ENCODE measurements at places on chromosomes 2 and 18.

GRCh38 chr18:58100154-58100553 is 56.1 kb downstream of the NEDD4L start:
- no peak for DNase-seq

GRCh38 chr18:7429831-7430230 is 137.3 kb upstream of the PTPRM start:
- no peak for DNase-seq

- no peak for DNase-seq
These were observed 3.1 kb downstream of the PSMD1 start for GRCh38 chr2:231059756-231060155.

GRCh38 chr18:22670914-22671313 is 253.2 kb upstream of the CTAGE1 start:
- DNase-seq, result no peak

DNA sequence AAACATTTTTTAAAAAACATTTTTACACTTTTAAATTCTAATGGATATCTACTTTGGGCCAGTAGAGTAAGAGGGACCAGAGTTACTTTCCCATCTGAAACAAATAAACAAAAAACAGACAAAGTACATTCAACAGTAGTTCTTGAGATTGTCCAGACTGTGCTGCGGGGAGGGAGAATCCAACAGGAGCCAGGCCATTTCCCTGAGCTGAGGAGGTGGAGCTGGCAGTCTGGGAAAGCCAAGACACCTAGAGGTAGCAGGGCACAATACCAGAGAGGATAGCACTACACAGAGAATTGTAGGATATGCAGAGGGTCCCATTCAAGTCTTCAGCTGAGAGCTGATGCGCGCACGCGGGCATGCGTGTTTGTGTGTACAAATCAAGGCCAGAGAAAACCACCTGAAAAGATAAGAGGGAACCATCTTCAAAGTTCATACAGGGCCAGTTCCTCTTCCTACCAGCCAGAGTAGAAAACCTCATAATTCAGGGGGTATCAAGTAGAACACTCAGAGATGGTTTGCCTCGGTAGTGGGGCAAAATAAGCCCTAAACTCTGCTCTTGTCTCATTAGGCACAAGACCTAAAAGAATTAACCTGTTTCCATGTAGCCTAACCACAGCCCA is 44.0 kb downstream of the PTRHD1 start:
- no peak for DNase-seq

- DNase-seq, result no peak
These were observed 67.2 kb upstream of the NPAS2 start for GRCh38 chr2:100752628-100753333.

DNA sequence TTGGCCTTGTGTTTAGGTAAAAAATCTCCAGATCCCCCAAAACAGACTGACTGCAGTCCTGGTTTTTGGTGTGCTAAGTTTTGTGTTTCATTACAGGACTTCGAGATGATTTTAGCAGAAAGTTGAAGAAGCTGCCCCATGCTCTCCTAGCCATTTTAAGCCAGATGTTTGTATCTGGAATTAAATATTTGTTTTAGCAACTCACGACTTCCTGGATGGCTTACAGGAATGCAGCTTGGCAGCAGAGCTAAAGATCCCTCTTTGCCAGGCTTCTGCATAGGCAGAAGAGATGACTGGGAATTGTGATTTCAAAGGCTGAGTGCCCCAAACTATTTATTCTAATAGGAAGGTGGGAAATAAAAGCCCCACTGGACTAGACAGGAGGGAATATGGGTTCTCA is 31.1 kb downstream of the ONECUT2 start:
- no peak for DNase-seq

DNA sequence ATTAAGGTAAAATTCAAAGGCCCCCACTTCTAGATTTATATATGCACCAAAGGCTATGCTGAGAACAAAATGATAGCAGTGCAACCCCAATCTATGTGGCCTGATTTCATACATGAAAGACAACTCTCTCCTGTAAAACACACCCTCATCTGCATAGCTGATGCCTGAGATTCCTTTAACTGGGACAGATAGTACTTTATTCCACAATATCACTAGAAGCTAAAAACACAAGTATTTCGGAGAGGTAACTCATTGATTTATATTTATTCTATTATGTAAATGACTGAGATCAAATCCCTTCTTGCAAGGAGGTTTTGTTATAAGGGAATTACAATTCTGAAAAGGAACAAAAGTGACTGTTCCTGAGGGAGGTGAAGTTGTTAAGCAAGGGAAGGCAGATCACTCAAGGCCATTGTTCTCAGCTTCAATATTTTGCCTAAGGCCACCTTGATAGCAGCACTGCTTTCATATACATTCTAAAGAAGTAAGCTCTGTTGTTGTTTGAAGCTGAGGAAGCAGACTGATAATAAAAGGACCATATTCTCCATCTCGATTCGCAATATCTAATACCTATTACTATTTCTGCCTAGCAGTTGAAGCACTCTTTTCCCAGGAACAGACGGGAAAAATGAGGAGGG is 471.0 kb upstream of the CDH7 start:
- DNase-seq, result no peak

GRCh38 chr2:220521551-220521950 is 894.1 kb downstream of the SLC4A3 start:
- no peak for DNase-seq

DNA sequence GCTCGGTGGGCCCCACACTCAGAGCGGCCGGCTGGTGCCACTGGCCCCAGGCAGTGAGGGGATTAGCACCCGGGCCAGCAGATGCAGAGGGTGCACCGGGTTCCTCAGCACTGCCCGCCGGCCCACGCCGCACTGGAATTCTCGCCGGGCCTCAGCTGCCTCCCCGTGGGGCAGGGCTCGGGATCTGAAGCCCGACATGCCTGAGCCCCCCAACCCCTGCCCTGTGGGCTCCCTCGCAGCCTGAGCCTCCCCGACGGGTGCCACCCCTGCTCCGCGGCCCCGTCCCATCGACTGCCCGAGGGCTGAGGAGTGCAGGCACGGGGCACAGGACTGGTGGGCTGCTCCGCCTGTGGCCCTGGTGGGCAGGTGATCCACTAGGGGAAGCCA is 37.6 kb upstream of the TWSG1 start:
- DNase-seq, result no peak

- no peak for DNase-seq
These were observed 52.9 kb downstream of the OSBPL6 start for GRCh38 chr2:178247250-178247649.

- no peak for DNase-seq
These were observed 105.9 kb downstream of the SOX11 start for GRCh38 chr2:5798084-5798483.

DNA sequence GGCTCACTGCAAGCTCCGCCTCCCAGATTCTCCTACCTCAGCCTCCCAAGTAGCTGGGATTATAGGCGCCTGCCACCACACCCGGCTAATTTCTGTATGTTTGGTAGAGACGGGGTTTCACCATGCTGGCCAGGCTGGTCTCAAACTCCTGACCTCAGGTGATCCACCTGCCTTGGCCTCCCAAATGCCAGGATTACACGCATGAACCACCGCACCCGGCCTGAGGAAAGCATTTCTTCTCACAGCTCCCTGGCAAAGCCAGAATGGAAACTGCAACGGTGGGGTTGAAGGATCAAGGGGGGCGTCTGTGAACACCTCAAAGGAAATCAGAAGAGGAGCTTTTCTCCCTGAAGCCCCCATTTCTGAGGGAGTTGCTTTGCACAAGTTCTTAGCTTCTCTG is 11.2 kb upstream of the TEX51 start:
- no peak for DNase-seq

- DNase-seq, result no peak
These were observed 91.5 kb downstream of the CCBE1 start for GRCh38 chr18:59605633-59606192.

DNA sequence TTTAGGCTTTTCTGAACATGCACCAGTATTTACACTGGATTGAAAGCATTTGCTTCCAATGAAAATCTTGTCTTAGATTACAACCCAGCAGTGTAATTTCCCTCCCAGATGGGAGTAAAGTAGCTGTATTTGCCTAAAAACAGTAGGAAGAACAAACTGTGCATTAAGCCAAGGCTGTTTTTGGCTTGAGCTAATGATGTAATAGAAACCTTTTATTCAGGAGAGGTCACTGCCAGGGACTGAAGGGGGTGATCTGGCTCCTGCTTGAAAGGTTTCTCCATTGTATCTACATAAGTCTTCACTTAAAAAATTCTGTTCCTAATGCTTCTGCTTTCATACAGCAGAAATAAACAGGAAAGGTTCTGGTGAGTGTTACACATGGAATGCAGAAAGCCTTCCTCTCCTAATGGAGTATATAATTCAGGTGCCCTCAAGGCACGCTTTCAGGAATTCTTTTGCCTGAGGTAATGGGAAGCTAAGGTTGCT is 74.4 kb downstream of the MEIS1 start:
- DNase-seq, result no peak

DNA sequence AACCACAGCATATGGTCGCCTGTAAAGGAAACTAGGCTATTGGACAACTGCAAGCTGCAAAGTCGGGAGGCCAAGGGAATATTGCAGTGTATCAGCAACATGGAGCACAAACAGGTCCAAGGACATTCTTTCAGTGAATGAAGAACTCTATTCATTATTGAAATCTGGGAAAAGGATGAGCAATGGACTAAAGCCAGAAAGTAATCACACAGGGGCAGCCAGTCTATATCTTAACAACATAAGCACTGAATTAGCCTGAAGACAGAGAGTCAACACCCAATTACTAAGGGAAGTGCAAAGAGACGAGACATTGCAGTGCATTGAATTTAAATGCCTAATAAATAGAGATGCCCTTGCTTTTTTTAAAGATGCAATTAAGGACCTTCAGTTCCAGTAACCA is 615.5 kb upstream of the SETBP1 start:
- DNase-seq, result no peak

GRCh38 chr2:58923869-58924268 is 682.7 kb upstream of the FANCL start:
- no peak for DNase-seq

DNA sequence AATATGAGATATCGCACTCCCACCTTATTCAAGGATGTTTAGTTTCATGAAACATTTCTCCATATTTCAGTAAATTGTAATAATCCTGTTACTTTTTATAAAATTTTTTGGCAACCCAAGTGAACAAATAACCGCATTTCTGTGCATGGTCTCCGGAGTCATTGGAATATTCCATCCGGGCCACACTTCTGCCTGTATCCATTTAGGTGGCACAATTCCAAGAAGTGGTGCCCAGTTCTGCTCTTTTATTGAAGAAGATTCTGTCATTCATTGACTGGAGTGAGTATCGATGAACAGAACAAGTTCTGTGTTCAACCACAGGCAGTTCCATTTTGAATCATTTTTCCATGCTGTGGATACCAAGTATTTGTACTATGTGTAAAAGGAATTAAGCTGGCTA is 26.6 kb upstream of the ICOS start:
- no peak for DNase-seq

DNA sequence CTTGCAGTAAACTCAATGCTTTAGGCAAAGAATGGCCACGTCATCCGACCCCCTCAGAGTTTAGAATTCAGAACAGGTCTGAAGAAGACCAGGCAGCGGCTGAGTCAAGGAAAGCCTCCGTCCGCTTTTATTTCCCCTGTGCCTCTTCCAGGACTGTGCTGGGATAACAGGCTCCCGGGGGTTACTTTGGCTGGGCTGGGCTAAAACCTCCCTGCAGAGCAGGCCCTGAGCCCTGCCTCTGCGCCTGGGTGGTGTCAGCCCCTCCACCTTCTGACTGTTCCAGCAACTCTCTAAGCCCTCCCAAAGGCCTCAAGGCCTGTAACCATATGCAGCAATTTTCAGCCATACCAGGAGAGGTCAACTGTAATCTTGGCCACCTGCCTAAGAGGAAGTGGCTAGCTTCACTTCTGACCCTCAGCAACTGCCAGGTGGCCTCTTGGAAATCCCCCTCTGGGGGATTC is 166.5 kb downstream of the RPIA start:
- DNase-seq, result no peak

DNA sequence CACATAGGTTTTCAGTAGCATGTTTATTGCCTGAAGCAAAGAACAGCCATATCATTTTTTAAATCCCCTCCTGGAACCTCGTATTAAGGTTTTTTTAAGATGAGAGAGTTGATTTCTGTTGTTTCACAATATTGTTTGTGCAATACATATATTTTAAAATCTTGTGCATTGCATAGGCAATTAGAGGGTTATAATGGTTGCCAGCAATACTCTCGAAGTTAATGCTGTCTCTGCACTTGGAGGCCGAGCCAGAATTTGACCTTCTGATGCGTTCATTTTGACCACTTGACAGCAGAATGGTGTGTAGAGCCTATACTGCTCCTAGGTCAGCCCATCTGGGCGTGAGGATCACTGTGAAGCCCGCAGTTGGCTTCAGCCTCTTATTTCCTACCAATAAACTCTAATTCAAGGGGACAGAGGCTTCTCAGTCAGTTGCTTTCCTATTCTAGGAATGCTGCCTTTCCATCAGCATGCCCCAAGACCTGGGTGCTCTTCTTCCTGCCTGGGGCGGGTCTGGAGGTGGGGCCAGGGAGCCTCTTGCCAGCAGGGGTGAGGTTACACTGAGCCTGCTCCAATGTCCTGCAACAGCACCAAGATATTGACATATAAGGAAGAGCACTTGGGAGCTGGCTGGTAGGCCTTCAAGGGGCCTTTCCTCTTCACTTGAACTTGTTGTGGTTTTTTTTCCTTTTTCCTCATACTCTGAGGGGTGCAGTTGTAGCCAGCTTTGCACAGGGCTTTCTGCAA is 91.4 kb upstream of the BCL2L11 start:
- no peak for DNase-seq

DNA sequence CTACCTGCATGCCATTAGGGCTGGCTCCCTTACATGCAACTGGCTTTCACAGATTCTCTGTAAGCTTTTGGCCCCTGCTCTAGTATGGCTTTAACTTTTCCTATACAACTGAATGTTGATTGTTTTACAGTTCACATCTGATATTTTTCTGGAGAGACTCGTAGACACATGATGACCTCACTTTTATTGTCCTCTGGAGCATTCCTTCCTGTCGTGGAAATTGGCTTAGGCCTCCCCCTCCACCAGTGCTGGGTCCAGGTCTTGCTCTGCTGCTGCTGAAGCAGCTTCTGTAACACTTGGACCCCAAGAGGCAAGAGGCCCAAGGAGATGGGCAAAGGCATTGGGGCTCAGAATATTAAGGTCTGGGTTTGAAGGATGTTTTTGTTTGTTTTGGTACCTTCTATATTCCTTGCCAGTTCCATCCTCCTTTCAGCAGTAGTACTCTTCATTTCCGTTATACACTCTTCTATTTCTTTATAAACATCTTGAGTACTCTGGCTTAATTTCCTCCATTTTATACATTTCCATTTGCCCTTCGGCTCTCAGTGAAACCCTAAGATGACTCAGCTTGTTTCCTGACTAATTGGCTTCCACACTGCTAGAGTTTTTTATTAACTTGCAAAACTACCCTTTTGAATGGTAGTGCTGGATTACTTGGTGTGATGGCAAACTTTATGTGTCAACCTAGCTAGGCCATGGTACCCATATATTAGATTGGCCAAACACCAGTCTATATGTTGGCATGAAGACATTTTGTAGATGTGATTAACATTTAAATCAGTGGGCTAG is 219.8 kb downstream of the CDCA7 start:
- no peak for DNase-seq

DNA sequence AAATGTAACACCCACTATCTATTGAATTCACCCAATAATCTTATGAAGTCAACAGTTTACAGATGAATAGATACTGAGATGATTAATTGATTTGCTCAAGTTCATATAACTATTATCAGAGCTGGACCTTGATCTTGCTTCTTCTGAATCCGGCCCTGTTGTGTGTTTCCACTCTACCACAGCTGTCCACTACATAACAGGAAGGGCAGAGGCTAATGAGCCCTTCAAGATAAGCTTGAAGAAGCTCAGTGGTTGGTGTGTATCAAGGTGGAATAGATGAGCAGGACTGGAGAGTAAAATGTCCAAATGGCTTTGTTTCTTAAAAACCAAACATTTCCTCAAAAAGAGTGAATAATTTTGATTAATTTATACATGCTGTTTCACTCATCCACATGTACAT is 56.4 kb upstream of the ITGB6 start:
- DNase-seq, result no peak
